ENCODE measurements at places on chromosomes 2 and 18.
A peak's percentile ranks its signal among the peaks of the same experiment; 100 is the strongest.

DNA sequence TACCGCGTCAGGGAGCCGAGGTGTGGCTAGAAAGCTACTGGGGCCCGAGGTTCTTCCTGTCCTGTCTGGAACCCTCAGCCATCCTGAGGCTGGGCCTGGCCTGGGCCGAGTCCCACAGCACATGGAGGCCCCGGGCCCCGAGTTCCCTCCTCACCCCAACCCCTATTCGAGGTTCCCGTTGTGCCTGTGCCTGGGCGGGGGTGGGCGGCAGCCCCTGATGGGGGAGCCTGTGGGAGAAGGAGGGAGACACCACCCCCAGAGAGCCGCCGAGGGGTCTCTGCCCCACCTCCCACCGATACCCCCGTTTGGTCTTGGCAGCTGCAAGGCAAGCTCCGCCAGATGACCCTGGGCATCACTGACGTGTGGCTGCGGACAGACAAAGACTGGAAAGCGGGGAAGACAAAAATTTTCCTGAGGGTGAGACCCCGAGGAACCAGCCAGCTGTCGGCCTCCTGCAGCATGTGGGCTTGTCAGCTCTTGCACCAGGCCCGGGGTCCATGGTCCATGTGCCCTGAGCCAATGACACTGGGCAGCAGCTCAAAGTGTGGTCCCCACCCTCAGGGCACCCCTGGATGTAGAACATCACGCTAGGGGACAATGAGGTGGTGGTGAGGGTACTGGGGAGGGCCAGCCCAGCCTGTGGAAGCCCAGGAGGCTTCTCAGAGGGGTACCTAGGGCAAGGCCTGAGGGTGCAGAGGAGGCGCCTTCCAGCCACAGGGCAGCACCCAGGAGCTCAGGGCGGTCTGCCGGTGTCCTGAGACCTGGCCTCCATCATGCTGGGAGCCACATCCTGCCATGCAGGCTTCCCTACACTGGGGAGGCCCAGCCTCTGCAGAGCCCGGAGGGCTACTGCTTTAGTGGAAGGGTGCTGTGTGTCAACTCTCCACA lies 52.5 kb upstream of the GPR17 start:
- no peak for DNase-seq

DNA sequence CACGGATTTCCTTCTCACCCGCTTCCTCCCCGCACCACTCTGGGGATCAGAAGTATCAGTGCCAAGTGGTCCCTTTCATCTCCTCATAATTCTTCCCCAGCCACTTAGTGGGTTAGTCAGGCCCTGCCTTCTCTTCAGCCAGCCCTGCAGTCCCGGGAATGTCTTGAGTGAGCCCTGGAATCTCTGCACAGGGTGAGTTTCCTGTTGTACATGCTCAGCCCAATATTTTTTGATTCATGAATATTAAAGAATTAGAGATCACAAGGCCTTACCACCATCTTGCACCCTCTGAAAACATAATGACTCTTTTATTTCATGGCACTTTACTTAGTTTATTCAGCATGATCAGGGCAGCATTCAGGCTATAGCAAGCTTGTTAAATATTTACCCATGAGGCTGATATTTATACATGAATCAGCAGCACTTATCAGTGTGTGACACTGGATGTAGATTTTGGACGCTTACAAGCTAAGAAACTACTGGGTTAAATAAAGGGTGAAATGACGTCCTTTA lies 159.4 kb upstream of the FOSL2 start:
- no peak for DNase-seq

DNA sequence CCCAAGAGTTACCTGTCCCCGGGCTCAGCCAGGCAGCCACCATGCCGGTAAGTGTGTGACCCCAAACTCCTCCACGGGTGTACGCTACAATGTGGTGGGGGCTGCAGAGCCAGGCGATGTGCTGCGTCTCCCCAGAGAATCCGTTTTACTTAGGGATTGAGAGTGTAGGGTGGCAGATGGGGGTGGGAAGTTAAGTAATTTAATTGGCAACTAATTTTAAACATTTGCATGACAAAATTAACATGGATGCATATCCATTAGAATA lies 26.6 kb upstream of the RPL31 start:
- DNase-seq, result no peak

- DNase-seq, result no peak
Measured at GRCh38 chr2:105380432-105381100, 18.3 kb downstream of the FHL2 start.

GRCh38 chr2:230666446-230666845 lies 46.2 kb upstream of the CAB39 start:
- no peak for DNase-seq

DNA sequence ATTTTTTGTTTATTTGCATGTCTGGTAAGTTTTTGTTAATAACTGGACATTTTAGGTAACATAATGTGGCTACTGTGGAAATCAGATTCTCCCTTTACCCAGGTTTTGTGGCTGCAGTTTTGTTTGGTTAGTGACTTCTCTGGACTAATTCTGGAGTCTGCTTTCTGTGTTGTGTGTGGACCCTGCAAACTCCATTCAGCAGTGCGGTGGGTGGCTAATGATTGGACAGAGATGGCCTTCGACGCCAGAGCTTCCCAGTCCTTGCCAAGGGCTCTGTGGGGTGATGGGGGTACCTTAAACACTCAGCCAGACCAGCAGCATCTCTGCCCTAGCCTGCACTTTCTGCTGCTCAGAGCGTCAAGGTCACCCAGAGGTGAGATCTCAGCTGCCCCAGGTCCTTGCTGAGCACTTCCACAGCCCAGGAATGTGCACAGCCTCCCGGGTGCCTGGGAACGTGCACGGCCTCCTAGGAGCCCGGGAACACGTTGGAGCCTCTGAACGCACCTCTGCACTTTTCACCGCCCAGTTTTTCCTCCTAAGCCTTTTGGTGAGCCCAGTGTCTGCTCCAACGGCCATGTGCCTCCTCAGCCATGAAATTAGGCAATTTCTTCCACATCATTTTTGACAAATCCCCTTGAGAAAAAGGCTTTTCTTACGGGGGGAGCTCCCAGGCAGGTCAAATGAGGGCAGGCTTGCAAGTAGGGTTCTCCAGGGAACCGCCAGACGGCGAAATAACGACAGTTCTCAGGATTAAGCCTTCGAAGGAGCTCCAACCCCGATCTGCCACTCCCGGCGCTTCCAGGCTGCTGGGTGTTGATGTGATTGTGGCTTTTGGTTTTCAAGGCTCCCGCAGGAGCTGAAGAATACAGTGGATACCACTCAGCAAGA lies 35.2 kb upstream of the KLF11 start:
- no peak for DNase-seq

- no peak for DNase-seq
Measured at GRCh38 chr2:235232449-235233433, 261.1 kb upstream of the AGAP1 start.

DNA sequence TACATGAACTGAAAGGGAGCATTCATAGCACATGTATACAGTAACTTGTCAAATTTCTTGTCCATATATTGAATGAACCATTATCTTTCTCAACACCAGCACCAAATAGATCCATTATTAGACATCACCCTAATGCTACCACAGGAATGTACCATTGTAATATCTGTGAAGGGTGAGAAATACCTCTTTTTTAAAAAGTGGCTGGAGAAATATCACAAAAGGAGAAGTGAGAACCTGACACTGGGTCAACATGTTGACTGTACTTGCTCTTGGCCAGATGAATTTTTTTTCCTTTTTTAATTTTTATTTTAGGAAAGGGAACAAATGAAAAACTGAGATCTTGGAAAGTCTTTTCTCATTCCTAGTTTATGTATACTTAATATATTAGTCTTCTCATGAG lies 63.5 kb downstream of the CAVIN2 start:
- DNase-seq, result no peak

DNA sequence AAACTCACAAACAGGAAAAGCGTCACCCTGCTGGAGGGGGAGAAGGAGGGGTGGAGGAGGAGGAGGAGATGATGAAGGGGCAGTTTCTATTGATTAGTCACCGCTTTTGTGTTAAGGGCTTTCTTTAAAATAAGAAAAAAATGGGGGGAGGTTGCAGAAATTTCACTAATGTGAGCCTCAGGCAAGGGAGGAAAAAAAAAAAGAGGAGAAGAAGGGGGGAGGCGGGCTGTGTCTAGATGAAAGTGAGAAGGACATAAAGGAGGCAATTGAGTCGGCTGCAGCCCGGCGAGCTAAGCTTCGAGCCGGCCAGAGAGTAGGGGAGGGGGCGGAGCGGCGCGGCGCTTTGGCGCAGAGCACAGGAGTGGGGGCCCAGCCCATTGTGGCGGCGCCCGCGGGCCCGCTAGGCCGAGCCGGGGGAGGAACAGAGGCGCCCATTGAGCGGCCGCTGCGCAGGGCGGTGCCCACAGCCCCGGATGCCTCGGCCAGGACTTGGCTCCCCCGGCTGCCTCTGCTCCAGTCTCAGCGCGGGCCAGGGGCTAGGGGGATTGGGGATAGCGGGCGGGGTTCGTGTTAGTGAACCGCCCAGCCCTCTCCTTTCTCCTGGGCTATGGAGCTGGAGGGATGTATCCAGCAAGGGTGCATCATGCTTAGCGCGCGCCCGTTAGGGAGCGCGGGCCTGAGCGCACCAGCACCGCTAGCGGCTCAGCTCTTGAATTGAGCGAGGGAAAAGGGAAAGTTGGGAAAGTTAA lies 7.9 kb downstream of the PAX3 start:
- DNase-seq, result no peak

DNA sequence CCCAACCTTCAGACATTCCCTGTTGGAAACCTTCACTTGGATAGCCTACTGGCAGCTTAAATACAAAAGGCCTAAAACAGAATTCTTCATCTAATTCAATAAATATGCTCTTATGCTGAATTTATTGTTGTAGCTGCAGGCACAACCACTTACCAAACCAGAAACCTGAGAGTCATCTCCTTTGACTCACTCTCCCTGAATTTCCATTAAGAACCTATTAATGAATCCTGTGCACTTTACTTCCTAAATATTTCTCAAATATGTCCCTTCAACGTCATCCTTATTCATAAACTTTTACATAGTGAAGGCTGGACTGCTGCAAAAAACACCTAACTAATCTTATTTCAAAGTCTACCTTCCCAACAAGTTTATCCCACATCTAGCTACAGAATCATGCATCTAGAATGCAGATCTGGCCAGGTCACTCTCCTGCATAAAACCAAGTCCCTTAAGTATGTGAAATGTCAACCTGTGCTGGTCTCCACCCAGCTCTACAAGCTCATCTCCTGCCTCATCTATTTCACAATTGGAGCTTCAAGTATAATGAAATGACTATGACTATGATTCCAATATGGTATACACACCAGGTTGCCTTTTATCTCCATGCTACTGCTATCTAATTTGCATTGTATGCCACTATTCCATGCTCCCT lies 354.2 kb downstream of the ZEB2 start:
- DNase-seq, result no peak

GRCh38 chr2:201466050-201466675 lies 14.6 kb downstream of the STRADB start:
- DNase-seq, result no peak

GRCh38 chr2:57891086-57891712 lies 155.4 kb upstream of the VRK2 start:
- DNase-seq, result no peak

GRCh38 chr2:164073101-164074074 lies 337.6 kb upstream of the FIGN start:
- no peak for DNase-seq

- DNase-seq, result no peak
Measured at GRCh38 chr18:48994044-48994651, 43.4 kb upstream of the SMAD7 start.

GRCh38 chr2:188378371-188378950 lies 86.8 kb downstream of the GULP1 start:
- DNase-seq, result no peak

- peak; percentile 66 for DNase-seq
Measured at GRCh38 chr18:77102259-77103040, 30.1 kb downstream of the MBP start.

DNA sequence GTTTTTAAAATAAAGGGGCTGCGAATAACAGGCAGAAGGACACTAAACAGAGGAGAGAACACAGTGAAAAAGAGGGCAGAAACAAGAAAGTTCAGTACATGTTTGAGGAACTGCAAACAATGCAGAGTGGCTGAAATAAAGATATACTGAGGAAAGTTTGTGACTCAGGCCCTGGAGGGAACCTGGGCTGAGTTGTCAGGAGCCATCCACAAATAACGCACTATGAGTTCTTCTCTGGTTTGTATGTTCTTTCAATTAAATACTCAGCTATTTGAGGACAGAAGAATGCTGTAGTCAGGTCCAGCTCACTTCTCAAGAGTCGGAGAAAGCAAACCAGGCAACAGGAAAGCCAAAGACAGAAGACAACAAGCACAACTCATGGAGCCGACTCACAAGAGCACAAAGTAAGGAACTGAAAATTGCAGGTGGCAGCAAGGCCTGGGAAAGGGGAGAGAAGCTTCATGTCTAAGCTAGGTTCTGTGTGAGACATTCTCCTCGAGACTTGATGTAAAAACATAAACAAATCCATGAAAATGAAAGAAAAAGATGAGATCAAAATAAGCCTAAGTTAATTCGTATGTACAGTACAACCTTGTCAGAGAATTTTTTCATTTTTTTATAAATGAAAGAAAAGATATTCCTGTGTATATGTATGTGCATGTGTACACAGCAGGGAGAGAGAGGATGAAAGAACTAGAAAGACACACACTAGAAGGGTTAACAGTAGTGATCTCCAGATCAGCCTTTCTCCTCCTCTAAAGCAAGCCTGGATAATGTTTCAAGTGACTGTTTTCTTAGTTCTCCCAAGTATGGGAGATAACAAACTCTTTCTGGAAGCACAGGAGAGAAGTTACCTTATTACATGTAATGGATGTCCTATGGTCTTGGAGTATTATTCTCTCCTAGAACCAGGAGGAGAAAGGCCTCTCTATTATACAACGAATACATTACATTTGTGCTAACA lies 41.5 kb downstream of the CHN1 start:
- no peak for DNase-seq

DNA sequence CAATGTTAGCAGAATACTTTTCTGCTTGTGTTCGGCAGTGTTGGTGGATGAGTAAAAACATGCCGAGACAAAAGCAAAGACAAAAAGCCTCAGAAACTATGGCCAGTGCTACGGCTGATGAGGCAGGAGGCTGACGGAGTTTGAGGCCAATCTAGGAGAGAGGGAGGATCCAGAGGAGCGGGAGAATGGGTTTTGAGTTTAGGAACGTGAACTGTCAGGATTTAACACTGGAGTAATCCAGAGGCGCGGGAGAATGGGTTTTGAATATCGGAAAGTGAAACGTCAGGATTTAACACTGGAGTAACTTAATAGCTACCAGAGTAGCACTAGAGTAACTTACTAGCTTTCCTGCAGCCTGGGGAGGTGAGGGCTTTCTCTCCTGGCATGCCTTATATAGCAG lies 37.4 kb downstream of the LYPD6B start:
- no peak for DNase-seq

- DNase-seq, result peak; percentile 5
Measured at GRCh38 chr2:214410918-214411554, at the start of gene VWC2L. TSS of gene VWC2L (plus strand) at chr2:214411054. CDS start at chr2:214414194, 3,140 bp downstream.

- DNase-seq, result no peak
Measured at GRCh38 chr2:68027959-68028358, 34.8 kb downstream of the C1D start.

DNA sequence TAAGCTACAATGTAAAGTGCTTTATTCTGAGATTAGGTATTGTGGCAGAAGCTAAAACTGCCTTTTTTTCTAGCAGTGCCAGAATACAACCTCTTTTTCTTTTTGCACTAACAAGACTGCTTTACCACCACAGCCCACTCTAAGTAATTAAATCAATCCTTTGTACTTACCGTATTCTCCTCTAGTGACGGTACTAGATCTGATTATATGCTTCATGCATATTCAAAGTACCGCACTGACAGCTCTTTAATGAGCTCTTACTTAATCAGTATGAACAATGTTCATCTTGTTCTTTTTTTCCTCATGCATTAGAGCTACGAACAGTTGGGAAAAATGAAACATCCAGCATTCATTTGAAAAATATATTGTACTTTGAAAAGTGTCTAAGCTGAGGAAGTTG lies 16.1 kb upstream of the OTX1 start:
- DNase-seq, result no peak
